ENCODE measurements at places on chromosomes 3 and 15. TPM values are rescaled to one million over a fixed set of nuclear protein-coding genes. Genes with fewer than 3 reads are reported as not detected.

The GOLGA6B gene
- total RNA-seq, result not detected

The CACNA2D3 gene
- total RNA-seq, result 0.14 TPM

The CMTM8 gene
- 9.2 TPM for total RNA-seq

The FES gene
- total RNA-seq, result 24.7 TPM

The ACKR2 gene
- 2.8 TPM for total RNA-seq

The DOCK3 gene
- total RNA-seq, result 0.43 TPM

The SCAANT1 gene
- total RNA-seq, result not detected

The PP2D1 gene
- not detected for total RNA-seq

The DPPA2 gene
- not detected for total RNA-seq

The XRN1 gene
- 11.9 TPM for total RNA-seq

The FBXW12 gene
- total RNA-seq, result not detected

The EXD1 gene
- not detected for total RNA-seq

The P2RY1 gene
- 0.06 TPM for total RNA-seq

The NTRK3 gene
- not detected for total RNA-seq

The BLM gene
- total RNA-seq, result 13.0 TPM

The CPNE9 gene
- not detected for total RNA-seq

The CX3CR1 gene
- total RNA-seq, result not detected

The ISLR2 gene
- not detected for total RNA-seq

The SEMA5B gene
- not detected for total RNA-seq

The AMIGO3 gene
- 0.07 TPM for total RNA-seq

The CCDC39 gene
- not detected for total RNA-seq

The EPHA6 gene
- 0.46 TPM for total RNA-seq

The EIF4E3 gene
- 2.7 TPM for total RNA-seq

The SLC28A2 gene
- not detected for total RNA-seq

The KCNAB1 gene
- total RNA-seq, result not detected

The LMLN gene
- 4.0 TPM for total RNA-seq

The NME9 gene
- total RNA-seq, result 0.43 TPM

The UBAP1L gene
- 0.07 TPM for total RNA-seq

The CYP8B1 gene
- not detected for total RNA-seq

The IGF1R gene
- total RNA-seq, result 29.9 TPM

The GOLGA8J gene
- not detected for total RNA-seq

The TM2D3 gene
- 22.3 TPM for total RNA-seq

The RHCG gene
- 0.07 TPM for total RNA-seq

The MOBP gene
- total RNA-seq, result not detected

The SLC22A14 gene
- not detected for total RNA-seq

Measured in epithelial cell of proximal tubule (primary cell).